Mucosa of gallbladder (tissue), 1 donor: ENCODE measurements at places on chromosomes 6 and 20.
A peak's percentile ranks its signal among the peaks of the same experiment; 100 is the strongest.

DNA sequence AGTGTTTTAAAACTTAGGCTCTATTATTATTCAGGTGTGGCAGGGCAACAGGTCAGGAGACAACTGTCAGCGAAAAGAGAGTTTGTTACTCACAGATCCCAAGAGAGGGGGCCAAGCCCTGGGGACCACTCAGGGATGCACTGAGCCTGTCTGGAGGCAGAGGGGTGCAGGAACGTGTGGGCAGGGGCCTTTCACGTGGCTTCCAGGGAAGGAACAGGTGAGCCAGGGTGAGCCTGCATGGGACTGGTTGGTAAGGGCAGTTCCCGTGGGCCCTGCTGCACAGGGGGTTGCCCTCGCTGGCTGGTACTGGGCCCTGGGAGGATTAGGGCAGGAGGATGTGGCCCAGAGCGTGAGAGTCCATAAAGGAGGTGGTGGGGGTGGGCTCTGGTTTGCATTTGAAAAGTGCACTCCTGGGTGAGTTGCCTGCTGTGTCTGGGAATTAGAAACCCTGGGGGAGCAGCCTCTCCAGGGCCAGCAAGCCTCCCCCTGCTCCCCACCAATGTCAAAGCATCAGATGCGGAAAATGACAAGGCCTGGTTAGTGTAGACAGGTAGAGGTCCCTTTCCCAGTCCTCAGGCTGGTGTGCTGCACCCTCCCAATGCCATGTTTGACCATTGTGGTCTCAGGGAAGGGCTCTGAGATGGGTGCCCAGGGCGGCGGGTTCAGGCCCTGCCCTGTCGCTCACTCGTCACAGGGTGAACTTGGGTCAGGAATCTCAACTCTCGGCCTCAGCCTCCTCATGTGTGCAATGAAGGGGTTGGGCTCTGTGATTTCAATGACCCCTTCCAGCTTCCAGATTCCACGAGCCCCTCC lies 127.4 kb upstream of the RPS6KA2 start:
- DNase-seq, result no peak

DNA sequence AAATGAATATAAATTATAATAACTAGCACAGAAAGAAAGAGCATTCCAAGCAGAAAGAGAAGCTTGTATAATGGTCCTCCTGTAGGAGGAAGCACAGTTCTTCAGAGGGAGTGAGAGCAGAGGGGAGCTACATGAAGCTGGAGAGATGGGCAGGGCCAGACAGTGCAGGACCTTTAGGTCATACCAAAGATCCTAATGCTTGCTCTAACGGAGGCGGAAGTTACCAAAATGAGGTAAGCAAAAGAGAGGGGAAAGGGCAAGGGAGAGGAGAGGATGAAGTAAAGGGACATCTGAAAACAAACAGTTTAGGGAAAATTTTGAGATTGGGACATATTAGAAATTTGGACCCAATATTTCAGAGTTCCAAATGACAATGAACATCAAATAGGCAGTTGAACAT lies 50.2 kb downstream of the HBS1L start:
- no peak for DNase-seq

DNA sequence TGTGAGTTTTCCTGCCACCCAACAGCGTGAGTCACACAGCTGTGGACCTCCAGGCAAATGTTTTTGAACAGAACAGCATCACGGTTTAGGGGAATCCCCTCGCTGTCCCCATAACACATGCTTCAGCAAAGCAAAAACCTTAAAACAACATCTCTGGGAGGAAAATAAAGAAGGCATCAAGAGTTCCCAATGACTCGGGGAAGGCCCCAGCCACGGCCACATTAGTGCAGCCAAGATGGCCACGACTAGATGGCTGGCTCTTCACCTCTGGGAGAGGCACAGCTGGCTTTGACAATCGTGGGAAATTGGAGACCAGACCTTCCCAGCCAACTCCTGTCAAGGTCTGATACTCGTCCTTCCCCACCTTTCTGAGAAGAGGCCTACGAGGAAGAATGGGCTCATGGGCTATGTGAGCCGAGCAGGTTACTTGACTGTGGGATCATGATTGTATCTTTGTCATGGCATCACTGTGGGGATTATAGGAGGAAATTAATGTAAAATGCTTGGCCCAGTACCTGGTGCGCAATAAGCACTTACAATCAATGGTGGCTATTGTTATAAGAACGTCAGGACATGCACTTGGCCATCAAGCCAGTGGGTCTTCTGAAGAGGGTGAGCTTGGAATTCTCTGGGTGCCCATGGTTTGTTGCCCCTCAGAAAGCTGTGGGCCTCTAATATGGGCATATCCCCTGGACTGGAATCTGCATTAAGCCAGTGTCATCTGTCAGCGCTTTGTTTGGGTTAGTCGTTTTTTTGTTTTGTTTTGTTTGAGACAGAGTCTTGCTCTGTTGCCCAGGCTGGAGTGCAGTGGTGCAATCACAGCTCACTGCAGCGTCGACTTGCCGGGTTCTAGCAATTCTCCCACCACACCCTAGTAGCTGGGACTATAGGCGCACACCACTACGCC lies 43.6 kb downstream of the FGD2 start:
- peak; percentile 50 for DNase-seq

- DNase-seq, result no peak
Observed at GRCh38 chr6:155530219-155530834, 74.7 kb upstream of the NOX3 start.

GRCh38 chr6:71324194-71324785 lies 35.7 kb downstream of the OGFRL1 start:
- DNase-seq, result no peak

DNA sequence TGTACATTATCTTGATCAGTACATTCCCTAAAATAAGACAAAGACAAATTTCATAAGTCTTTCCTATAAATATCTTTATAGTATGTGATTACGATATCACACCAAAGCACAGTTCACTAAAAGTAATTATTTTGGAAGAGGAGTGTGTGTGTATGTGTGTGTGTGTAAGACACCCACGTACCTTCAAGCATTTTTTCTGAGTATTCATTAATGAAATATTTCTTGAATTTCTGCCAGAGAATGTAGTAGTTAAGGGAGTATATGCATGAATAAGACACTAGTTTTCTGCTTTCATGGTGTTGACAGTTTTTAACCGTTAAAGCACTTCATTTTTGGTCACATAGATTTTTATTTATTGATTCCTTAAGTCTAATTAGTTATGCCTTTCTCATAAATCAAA lies 36.8 kb downstream of the MANEA start:
- DNase-seq, result no peak

DNA sequence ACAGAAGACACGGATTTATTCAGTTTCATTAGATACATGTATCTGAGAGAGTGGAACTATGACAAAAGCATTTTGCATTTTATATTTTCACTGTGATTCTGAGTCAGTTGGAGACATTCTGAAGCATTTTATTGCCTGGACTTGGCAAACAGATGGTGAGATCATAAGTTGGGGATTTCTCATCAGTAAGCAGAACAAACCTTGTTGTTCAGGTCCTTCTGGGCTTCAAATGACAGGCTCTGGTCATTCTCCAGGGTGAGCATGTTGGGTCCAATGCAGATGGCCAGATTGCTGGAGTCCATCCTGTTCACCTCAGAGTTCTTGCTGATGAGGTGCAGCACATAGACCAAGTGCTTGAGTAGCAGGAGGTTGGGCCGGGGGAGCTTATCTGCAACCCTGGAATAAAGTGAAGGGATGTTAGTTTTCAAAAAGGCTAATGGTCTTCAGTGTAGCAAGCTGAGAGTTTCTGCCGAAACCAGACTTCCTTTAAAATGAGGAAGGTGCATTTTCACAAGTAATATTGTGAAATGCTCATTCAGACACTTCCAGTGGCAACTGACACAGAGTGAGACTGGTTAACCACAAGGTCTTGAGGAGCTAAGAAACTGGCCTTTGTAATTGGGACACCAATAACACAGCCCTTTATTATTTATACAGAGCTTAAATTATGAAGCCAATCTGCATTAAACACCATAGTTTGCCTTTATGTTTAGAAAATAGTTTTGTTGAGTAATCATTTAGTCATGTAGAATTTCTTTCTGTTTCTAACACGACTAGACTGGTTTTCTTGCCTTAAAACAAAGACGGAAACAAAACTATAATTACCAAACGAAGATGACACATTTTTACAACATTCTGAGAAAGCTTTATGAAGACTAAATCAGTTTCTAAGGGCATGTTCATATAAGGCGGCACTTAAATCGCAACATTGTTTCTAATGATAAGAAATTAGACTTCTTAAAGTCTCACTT lies 5.6 kb downstream of the TAGAP start:
- no peak for DNase-seq

DNA sequence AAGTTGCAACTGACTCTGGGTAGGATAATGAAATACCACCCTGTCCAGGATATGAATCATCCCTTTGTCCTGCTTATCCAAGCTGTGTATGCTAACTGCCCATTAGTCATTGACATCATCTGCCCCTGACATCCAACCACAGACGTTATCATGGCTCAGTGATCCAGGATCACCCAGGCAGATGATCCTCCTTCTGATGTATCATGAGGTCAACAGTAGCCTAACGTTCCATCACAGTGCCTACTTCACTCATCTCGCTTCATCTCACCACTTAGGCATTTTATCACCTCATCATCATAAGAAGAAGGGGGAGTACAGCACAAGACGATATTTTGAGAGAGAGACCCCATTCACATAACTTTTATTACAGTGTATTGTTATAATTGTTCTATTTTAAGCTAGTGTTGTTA lies 13.4 kb upstream of the BTN3A2 start:
- DNase-seq, result no peak

DNA sequence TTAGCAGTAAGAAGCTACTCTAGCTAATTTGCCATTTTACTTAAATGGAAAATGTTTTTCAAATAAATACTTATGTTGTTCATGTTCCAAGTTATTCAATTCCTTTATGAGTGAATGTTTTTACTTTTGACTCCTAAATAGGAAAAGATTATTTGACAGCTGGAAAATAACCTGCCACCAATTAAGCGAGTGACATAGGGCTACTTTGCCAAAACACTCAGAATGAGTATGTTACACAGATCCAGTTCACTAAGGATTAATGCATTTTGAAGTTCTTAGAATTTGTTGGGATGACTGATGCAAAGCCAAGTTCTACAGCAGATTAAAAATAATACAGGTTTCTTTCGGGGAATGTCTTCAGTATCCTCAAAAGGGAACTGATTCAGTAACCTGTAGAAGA lies 144.4 kb downstream of the ADGRG6 start:
- no peak for DNase-seq

- peak; percentile 34 for DNase-seq
Observed at GRCh38 chr20:43191946-43192863, 2.5 kb upstream of the PTPRT start.

GRCh38 chr20:620246-620645 lies 10.1 kb upstream of the TCF15 start:
- DNase-seq, result no peak

DNA sequence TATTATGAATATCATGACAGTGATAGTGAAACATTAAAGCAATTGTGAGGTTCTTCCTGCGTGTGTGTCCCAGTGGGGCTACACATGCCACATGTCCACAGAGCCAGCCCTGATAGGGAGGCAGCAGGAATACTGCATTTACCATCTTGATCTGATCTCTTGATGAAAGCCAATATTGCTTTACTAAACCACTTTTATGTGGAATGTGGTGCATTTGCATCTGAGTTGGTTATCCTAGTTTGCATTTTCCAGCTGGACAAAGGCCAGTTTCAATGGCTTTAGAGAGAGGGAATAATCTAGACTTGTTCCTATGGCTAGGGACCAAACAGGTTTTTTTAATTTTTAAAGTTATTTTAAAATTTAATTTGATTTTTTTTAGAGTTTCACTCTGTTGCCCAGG lies 216.3 kb upstream of the FERMT1 start:
- no peak for DNase-seq

GRCh38 chr6:105941621-105942412 lies 144.3 kb upstream of the PRDM1 start:
- DNase-seq, result no peak

- DNase-seq, result peak; percentile 56
Observed at GRCh38 chr6:166958926-166959861, 2.8 kb upstream of the RNASET2 start.

DNA sequence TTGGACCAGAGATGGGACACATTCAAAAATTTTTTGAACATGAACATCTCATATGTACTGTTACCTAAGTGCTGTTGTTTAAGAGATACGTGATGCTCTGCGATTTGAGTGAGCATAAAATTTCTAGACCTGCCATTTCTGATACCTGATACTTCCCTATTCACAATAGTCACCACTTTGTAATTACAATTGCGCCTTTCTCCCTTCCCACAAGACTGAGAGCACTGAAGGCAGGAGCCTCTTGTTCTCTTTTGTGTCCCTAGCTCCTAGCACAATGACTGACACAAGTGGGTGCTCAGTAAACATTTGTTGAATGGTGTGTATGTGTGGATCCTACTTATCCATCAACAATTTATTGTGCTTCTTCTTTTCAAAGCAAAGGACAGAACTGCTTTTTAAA lies 92.8 kb upstream of the TMEM30A start:
- DNase-seq, result no peak

GRCh38 chr6:39688494-39688893 lies 36.7 kb downstream of the KIF6 start:
- no peak for DNase-seq

DNA sequence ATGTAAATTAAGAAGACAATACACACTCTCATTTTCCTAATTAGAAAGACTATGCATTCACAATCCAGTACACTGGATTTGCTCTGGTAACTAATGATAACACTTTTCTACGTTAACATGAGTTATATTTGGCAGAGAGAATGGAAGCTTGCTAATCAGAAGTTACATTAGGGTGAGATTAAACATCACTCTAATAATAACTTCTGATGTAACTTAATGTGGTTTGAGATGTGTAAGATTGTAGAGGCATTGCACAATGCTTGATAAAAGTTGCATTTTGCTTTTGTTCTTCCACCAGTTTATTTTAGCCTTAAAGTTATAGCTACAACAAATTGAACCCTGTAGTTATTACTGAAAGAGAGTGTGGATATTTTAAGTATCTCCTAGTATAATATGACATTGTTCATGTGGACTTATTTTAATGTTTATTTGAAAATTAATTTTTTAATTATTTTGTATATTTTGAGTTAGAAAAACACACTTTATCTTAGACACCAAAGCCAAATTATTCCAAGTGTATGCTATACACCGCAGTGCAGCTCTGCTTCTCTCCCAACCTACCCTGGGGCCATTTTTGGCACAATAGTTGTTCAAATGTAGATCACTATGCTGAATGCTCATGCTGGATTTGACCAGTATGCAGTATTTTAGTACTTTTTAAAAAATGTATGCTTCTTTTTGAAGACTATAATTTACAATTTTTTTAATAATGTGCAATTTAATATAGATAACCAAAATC lies 143.2 kb downstream of the SLC16A10 start:
- no peak for DNase-seq

GRCh38 chr6:32118782-32119628 lies 9.0 kb downstream of the ATF6B start:
- DNase-seq, result peak; percentile 90

- DNase-seq, result no peak
Observed at GRCh38 chr6:3623451-3624249, 127.9 kb downstream of the PXDC1 start.

GRCh38 chr6:36247693-36248092 lies 22.2 kb upstream of the PNPLA1 start:
- no peak for DNase-seq
